ENCODE measurements at places on chromosomes 2 and 18.

- no peak for DNase-seq
These were observed 58.6 kb upstream of the OSR1 start for GRCh38 chr2:19416784-19417684.

GRCh38 chr18:70334728-70335329, 46.0 kb downstream of the SOCS6 start:
- DNase-seq: no peak

- DNase-seq: no peak
These were observed 52.0 kb upstream of the ARL4C start for GRCh38 chr2:234548695-234549420.

DNA sequence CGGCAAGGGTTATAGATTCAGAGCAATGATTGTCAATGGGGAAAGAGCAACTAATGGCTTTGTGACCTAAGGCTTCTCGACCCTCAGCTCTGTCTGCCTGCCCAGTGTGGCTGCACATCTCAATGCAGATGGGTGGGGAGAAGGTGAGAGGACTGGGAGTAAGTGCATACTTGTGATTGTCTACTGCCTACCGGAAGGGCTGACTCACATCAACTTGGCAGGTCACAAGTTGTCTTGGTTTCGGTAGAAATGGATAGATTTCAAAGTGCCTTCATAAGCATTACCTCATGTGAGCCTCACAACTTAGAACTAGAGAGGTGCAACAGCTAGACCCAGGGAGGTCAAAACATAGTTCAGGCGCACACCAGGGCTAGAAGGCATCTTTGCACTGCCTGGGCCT, 29.4 kb downstream of the STAT1 start:
- no peak for DNase-seq

GRCh38 chr18:23033056-23033455, 99.9 kb downstream of the RBBP8 start:
- DNase-seq: no peak

DNA sequence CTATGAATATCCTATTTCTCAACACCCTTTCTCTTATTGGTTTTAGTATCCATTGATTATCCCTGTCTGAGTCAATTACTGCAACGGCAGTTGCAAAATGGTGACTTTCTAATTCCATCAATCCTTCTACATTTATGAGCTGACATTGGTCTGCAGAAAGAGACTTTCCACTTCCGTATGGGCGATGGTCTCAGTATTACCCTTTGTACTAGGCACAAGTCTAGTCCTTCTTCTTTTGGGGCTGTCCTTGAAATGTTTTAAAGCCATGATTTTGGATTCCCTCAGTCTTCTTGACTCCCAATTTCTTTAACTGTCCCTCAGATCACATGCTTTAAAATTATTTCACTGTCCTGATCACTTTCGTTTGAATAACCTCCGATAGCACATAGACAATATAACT, 32.7 kb upstream of the SOCS6 start:
- no peak for DNase-seq
